ENCODE measurements at places on chromosomes 7 and 10.

DNA sequence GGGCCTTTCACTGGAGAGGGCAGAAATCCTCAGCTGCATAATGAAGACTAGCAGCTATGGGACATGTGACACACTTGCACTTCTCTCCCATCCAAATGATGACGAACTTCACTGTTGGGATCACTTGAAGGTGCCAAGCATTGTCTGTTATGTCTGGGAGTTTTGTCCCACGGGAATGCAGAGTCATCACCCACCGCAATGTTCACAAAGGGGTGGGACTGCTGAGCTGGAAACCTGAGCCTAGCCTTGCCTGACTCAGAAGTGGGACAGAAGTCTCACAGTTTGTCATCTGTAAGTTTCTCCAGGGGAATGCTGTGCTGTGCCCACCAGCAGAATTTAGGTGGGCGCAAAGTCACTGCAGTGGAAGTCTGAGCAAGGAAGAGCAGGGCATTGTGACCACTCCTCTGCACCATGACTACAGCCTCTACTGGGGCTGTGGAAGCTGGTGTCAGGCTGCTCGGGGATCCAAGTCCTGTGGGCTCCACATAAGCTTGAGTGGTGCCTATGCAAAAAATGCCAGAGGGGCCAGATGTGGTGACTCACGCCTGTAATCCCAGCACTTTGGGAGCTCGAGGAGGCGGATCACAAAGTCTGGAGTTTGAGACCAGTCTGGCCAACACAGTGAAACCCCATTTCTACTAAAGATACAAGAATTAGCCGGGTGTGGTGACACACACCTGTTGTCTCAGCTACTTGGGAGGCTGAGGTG is 472.0 kb upstream of the CNTNAP2 start:
- DNase-seq, result no peak

DNA sequence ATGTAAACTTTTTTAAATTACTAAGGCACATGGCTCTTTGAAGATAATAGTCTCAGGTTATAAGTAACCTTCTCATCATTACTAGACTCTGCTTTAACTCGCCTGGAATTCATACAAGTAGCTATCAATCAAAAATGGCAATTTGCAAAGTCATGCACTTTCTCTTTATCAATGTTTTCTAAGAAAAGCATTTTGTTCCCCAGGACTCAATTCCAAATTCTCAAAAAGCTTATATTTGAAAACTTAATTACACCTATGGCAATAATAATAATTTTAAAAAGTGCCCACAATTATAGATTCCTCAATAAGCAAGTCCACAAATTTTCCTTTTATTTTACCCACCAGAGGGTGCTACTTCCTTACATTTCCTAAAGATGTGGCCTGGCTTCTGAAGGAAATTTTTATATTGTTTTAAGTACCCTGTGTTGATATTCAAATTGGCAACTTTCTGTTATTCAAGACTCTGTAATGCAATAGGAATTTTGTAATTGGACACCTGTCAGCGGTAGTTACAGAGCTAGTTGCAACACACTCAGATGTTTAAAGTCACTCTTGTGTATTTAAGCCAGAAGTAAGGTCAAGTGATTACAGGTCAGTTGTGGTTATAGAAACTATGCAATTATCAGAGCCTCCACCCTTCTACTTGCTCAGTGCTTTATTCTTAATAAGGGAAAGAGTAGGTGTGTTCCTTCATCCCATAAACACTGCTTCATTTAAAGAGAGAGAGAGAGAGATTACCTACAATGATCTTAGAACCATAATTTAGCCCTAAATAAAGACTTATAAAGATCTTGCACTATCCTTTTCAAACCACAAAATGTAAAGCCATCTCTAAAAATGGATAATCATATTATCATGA is 47.1 kb upstream of the HYAL4 start:
- DNase-seq, result peak; percentile 35

- DNase-seq, result no peak
Measured at GRCh38 chr7:139321071-139321745, 19.9 kb upstream of the FMC1 start.

DNA sequence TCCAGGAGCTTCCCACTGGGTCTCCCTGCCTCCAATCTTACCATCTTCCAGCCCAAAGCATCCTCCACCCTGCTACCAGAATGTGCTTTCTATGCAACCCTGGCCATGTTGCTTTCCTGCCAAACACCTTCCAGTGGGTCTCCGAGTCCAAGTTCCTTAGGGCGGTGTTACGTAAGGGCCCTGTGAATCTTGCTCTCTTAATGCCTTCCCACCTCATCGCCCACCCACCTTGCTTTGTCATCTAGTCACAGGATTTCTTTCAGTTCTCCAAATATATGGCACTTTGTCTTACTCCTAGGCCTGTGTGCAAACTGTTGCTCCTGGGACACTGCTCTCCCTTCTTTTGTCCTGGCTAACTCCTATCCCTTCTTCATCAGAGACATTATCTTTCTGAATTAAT is 344.5 kb downstream of the RPS24 start:
- no peak for DNase-seq

- no peak for DNase-seq
Measured at GRCh38 chr10:1724921-1725488, 12.3 kb downstream of the ADARB2 start.

DNA sequence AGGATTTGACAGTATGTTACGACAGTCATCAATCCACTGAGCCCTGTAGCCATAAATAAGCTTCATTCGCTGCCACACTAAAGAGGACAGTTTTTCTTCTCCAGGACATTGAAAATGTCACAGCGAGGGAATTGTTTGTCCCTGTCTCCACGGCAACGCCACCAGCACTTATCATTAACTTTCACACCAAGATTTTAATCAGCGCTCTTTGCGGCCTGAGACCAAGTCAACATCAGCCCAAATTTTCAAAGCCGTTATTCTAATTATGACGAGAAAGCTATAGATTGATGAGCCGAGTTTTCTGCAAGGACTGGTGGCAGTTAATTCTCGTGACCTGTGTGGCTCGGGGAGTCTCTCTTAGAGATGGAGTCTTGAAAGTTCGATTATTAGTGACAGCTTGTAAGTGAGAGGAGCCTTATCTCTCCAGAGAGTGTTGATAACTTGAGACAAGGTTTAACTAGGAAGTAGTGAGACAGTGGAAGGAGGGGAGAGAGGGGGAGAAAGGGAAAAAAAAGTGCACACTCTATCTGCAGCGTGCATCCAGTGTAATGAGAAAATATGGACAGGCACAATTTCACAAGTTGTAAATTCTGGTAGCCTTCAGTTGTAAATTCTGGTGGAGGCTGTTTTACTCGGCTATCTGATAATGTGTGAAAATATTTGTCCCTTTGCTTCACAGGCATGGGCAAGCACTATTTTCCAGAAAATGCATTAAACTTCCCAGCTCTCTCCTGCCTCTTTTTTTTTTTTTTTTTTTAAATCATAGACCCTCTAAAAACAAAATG is 473.3 kb downstream of the LRMDA start:
- DNase-seq, result no peak

DNA sequence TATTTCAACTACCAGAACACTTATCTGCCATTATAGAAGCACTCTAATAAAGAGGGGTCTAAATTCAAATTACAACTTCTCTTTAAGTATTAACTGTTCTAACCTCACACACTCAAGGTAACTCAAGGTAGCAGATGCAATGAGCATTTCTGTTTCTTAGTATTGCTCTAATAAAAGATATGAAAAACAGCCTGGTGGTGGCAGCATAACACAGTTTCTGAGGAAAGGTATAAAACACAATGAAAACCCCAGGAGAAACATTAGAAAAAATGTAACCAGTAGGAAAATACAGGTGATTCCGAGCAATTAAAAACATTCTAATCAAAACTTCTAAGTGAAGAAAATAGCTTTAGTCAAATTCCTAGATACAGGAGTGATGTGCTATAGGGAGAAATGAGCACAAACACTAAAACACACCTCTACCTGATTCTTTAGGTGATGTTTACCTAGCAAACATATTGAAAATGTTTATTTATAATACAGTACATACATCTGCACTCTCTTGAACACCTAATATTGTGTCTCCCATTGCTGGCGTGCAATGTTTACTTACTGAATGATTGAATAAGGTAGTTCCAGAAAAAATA is 3.5 kb downstream of the MKRN1 start:
- DNase-seq, result no peak

DNA sequence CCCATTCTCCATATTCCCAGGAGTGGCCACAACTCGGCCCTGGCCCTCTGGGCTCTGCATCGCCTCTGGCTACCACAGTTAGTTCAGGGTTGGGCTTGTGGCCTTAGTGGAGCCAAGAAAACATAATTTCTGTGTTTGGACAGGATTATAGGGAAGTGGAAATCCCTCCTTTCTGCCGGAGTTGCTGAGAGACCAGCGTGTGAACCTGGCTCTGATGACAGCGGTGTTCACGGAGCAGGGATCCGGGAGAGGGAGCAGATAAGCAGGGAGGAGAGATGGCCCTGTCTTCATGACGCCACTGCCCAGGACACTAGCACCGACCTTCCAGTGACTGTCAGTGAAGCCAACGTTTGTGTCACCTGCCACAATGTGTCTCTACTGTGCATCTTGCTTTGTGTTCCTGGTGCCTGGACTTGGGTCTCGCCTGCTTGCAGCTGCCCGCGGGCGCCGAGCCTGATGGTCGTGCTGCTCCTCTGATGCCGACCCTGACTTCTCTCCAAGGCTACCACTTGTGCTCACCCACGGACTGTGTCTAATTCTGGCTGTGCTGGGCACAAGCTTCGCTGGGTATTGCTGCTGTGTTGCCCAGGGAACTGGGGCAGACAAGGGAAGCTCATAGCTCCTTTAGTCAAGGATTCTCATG is 67.0 kb upstream of the VIPR2 start:
- no peak for DNase-seq

DNA sequence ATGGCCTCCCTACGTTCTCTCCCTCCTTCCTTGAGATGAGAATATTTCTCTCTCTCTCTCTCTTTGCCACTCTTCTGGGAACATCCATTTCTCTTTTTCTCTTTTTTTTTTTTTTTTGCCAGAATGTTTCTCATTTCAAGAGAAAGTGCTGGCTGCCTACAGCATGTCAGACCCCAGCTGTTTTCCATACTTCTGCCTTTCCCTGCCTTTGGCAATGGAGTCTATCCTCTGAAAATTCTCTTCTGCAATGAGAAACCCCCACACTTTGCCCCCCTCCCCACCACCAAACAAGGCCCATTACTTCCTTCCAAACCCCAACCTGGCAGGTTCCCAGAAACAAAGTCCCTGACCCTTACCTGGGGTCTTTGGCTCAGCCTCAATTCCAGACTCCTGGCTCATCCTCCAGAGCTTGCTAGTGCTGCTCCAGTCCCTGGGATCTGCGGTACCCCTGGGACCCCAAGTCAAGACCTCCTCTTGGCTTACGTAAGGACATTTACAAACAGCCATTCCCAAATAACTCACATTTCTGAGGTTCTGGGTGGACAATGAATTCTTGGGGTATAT is 17.4 kb upstream of the CCL26 start:
- DNase-seq, result no peak

- DNase-seq, result no peak
Measured at GRCh38 chr10:46091828-46092523, 45.9 kb upstream of the MSMB start.

DNA sequence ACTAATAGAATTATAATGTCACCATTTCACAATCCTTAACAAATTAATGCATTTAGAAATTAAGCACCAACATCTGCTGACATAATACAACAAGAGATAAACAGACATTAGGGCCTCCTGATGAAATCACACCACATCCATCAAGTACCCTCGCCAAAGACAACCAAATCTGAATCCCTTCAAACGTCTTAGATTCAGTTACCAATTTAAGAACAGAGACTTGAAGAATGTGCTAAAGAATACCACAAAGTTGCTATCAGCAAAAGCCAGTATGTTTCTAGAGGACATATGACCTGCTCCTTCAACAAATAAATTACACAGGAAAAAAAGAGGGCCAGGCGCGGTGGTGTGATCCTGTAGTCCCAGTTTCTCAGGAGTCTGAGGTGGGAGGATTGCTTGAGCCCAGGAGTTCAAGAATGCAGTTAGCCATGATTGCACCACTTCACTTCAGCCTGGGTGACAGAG is 144.5 kb downstream of the REEP3 start:
- DNase-seq, result peak; percentile 14

DNA sequence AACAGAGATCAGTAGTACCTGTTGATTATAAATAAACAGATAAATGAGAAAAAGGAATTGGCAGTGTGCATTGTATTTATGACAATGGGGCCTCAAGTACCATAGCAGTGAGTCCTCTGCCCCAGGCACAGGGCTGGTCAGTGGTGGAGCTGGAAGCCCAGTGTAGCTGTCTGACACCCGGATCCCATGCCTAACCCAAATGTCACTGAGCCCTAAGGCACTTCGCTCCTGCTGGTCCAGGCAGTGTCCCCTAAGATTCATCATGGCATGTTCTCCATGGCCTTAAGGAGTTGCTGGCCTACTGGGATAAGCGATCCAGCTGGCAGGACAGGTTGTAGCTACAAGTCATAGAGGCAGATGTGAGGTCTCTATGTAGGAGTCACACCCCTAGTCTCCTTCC is 3.3 kb upstream of the ZNF736 start:
- no peak for DNase-seq

- DNase-seq, result no peak
Measured at GRCh38 chr10:74234569-74234968, 83.5 kb downstream of the ADK start.

DNA sequence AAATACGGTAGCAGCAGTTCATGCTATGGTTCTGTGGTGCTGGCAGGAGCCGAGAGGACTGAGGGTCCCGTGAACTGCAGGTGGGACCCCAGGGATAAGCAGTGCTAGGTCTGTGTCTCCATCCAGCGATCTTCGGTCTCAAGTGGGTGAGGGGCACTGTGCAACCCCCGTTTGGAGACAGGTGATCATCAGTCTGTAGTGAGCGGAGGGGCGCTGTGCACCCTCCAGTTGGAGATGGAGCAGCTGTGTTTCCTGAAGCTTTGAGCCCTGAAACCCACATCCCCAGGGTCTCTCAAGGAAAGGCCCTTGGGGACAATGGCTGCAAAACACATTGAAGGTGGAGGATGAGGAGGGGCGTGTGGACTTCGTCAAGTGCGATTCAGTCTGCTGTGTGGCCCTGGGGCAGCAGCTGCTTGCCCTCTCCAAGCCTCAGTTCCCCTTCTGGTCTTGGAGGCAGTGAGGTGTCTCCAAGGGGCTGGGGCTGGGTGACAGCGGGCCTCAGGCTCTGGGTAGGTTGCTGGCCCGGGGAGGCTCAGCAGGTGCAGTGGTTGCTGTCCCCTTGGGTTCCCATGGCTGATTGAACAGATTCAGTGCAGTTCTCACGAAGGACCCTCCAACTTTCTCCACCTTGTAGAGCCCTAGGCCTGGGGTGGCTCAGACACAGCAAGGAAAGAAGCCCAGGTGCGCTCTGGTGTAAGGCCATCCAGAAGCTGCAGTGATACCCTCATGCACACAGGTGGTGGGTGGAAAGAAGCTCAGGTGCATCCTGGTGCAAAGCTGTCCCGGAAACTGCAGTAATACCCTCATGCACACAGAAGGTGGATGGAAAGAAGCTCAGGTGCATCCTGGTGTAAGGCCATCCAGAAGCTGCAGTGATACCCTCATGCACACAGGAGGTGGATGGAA is 160.6 kb downstream of the ADARB2 start:
- no peak for DNase-seq

DNA sequence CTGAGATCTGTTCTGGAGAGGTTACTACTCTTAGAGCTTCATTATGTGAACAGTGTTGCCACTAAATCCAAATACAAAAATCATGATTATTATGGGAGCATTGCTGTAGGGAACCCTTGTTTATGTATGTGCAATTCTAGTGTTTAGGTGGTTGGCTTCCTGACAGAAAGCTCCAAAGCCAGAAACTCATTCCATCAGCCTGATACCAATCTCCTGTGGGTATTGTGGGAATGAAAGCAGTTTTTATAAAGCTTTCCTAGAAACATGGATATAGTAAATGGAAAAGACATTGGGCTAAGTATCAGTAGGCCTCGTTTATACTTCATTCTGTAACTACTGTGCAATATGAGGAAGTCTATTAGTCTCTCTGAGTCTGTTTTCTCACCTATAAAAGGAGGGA is 6.4 kb downstream of the SDK1 start:
- DNase-seq, result no peak

GRCh38 chr7:19554581-19554980 is 154.3 kb downstream of the POLR1F start:
- DNase-seq, result no peak

Data from SHP77 treated with DMSO at 0.1 percent for 48 hours (cell line).